ACHN (cell line): ENCODE measurements at places on chromosomes 4 and X.

DNA sequence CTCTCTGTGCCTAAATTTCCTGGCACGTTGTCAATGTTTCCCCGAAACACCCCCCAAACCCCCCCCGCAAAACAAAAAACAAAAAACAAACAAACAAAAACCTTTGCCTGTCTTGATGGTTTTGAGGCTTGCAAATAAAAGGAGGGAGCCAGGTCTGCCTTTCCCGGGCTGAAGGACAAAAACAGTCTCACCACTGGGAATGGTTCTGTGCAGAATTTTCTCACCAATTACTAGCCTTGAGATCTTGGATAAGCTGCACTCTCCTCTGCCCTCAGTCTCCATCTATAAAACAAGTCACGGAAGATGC lies 15.5 kb downstream of the NKX3-2 start:
- no peak for DNase-seq

DNA sequence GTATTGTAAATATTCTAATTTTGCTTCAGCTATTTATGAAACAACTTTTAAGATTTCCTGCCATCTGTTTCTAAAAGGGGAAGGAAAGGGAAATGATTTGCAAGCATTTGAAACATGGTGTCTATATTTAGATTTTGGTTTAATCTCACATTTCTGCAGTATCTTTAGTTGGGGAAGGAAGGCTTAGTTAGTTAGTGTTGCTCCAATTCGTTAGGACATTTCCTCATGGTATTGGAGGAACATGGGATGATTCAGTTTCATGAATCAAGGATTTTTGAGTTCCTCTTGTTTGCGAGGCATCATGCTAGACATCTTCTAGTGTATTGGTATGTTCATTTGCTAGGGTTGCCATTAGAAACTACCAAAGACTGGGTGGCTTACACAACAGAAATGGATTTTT lies 20.5 kb upstream of the TMEM192 start:
- no peak for DNase-seq

GRCh38 chr4:120088507-120088906 lies 21.9 kb upstream of the MAD2L1 start:
- DNase-seq, result no peak

- DNase-seq, result no peak
Observed at GRCh38 chr4:18511727-18512126, 490.2 kb upstream of the LCORL start.

DNA sequence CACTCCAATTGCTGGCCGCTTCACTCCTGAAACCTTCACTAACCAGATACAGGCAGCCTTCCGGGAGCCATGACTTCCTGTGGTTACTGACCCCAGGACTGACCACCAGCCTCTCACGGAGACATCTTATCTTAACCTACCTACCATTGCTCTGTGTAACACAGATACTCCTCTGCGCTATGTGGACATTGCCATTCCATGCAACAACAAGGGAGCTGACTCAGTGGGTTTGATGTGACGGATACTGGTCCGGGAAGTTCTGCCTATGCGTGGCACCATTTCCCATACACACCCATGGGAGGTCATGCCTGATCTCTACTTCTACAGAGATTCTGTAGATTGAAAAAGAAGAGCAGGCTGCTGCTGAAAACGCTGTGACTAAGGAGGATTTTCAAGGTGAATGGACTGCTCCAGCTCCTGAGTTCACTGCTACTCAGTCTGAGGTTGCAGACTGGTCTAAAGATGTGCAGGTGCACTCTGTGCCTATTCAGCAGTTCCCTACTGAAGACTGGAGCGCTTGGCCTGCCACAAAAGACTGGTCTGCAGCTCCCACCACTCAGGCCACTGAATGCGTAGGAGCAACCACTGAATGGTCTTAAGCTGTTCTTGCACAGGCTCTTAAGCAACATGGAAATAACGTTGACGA lies 35.8 kb upstream of the PRDM8 start:
- DNase-seq, result no peak
